Activated T-cell treated with anti-CD3 and anti-CD28 coated beads for 4 hours (primary cell): ENCODE measurements at places on chromosomes 12 and 14.

GRCh38 chr12:9793779-9794395 lies 33.2 kb upstream of the CD69 start:
- DNase-seq, result no peak

GRCh38 chr14:101878211-101878821 lies 86.1 kb upstream of the DYNC1H1 start:
- DNase-seq, result no peak

GRCh38 chr12:68310370-68310769 lies 21.8 kb downstream of the MDM1 start:
- no peak for DNase-seq

DNA sequence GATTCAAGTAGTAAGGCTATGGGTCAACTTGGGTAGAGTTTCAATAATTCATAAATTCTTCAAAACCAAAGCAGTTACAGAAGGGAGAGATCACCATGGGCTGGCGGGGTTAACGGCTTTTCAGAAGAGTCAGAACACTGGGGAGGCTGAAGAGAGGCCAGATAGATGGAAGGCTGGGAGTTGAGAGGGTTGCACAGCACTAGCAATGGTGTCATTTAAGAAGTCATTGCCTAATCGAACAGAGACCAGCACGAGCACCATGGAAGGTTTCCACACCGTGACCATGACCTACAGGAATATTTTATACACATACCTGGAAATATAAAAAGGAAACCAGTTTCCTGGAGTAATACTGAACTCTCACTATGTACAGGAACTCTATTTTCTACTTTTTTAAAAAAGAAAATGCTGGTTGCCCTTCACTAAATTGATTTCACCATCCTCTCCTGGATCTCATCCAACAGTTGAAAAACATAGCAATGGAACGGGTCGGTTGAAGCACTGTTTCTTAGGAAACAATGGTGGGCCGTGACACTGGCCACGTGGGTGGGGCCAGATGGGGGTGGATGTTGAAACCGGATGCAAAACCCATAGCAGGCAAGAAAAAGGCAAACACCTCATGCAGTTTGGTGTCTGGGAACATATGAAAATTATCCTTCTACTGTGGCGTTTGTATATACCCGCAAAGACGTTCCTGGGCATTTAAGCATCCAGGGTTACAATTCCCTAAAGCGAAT lies 38.0 kb upstream of the RIN3 start:
- DNase-seq, result no peak

DNA sequence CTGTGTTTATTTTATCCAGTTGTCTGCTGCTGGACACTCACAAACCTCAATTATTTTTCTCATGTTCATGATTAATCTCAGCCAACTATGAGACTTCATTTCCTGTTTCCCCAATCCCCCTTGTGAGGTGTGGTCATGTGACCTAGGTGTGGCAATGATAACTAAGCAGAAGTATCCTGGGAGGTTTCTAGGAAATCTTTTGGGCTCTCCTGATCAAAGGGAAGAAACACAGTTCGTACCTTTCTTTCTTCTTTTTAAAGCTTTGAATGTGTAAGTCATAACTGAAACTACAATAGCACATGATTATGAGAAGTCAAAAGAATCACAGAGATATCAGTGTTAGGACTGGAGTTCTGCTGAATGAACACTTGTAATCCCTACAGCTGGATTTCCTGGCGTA lies 34.4 kb upstream of the MANSC4 start:
- no peak for DNase-seq

- no peak for DNase-seq
These were observed 8.0 kb upstream of the GPR84 start for GRCh38 chr12:54372113-54372806.

- DNase-seq, result no peak
These were observed 48.4 kb upstream of the LIMA1 start for GRCh38 chr12:50331745-50332144.

DNA sequence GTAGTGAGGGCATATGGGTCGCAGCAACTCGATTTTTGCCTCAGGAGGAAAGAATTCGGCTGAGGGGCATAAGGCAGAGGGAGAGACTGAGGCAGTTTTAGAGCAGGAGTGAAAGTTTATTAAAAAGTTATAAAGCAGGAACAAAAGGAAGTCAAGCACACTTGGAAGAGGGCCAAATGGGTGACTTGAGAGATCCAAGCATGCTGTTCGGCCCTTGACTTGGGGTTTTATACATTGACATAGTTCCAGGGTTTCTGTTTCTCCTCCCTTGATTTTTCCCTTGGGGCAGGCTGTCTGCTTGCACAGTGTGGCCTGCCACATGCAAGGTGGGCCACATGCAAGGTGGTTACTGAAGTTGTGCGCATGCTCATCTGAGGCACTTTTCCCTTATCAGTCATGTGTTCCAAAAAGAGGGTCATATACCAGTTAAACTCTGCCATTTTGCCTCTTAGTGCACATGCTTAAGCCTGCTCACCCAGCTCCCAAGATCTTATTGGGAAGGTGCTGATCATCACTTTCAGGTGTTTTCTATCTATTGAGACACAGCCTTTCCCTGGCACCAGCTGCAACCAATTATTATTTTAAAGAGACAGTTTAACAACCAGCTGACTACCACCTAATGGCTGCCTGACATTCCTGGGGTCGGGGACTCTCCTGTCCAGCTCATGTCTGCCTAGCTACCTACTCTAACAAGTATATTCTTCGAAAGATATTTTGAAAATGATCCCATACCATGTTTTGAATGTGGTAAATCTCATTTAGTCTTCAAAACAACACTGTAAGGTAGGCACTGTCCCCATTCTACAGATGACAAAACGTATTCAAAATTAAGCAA lies 19.9 kb downstream of the PTGER2 start:
- DNase-seq, result no peak

DNA sequence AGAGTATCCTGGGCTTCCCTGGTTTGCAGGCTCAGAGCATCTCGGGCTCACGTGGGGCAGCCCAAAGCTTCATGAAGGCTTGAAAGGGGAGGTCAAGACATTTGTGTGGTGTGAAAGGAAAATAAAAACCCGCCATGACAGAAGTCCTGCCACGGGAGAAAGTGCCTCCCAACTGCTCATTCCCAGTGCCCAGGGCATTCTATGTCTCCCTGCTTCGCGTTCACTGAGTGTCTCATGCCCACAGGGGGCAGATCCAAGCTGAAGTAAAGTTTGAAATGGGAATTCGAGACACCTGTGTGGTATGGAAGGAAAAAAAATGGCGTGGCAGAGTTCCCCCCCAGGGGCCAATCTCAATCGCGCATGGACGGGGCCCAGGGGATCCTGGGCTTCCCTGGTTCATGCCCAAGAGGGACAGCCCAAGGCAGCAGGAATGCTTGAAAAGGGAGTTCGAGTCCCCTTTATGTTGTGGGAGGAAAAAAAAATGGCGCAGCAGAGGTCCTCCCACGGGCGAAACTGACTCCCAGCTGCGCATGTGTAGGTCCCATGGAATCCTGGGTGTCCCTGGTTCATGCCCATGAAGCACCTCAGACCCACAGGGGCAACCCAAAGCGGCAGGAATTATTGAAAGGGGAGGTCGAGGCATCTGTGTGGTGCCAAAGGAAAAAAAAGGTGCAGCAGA lies 576.7 kb downstream of the ALG10 start:
- no peak for DNase-seq

GRCh38 chr12:109329686-109330085 lies 18.0 kb upstream of the MYO1H start:
- no peak for DNase-seq

GRCh38 chr12:98352218-98352811 lies 163.1 kb upstream of the TMPO start:
- no peak for DNase-seq

GRCh38 chr14:33642691-33643244 lies 308.1 kb downstream of the EGLN3 start:
- no peak for DNase-seq

DNA sequence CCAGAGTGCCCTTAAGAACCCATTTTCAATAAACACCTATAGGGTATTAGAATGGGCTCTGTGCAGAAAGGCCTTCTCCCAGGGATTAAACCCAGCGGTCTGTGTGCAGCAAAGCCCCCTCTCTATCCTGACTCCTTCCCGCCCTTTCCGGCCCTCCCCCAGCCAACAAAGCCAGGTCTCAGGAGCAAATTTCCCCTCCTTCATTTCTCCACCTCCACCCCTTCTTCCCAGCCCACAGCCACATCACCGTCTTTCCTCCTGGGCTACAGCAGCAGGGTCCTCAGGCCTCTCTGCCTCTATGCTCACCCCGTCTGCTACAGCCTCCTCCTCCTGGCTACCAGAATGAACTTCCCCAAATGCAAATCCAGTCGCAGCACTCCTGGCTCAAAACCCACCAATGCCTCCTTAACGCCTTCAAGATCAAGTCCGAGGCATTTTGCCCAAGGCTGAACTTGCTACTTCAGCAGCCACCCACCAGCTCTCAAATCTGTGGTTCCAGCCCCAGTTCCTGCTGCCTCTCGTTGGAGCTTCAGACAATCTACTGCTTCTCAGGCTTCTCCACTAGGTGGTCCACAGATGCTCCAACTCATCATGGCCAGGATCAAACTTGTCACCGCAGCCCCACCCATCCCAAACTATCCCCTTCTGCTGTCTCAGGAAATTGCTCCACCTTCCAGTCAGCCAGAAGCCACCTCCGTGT lies 134.8 kb downstream of the BCL11B start:
- no peak for DNase-seq

DNA sequence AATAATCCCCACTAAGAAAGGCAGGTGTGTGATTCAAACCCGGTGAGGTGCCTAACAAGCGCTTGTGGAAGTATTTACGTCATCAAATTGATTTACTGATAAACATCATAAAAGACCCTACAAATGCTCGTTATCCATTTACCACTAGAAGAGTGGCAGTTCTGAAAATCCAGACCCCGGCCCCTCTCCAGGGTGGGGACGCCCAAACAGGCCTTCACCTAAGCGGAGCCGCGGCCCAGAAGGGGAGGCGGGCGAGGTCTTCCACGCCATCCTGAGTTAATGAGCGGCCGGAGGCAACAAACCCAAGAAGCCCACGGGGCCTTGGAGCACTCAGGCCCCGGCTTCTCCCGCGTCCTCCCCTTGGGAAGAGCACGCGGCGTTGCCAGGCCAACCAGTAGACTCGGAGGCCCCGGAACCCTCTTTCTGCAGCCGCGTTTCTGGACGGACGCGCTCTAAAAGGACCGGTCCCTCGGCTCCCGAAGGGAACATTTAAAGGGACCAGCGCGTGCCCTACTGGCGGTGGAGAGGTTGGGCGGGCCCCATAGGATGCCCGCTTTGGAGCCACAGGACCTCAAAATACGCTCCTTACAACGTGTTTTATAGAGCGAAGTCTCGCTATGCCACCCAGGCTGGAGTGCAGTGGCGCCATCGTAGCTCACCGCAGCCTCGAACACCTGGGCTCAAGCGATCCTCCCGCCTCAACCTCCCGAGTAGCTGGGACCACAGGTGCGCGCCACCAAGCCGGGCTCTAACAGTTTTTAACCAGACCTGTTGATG lies 3.5 kb downstream of the PTPN21 start:
- peak; percentile 39 for DNase-seq

- no peak for DNase-seq
These were observed 23.7 kb downstream of the PRPF40B start for GRCh38 chr12:49646871-49647654.

DNA sequence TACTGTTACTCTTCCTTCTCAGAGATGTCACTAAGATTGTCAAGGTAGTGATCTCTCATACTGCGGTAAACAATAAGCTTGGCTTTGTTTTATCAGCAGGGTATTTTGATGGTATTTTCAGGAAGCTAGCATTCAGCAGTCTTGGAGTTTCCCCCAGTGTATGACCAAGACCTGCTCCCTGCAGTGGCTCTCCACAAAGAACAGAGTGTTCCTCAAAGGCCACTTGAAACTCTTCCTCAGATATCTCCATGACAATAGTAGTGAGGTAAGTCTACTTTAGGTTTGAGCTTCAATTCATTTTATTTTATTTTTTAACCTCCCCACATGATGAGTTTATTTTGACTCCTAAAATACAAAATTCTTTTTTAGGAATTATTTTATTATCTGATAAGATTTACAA lies 74.0 kb upstream of the G2E3 start:
- DNase-seq, result no peak

DNA sequence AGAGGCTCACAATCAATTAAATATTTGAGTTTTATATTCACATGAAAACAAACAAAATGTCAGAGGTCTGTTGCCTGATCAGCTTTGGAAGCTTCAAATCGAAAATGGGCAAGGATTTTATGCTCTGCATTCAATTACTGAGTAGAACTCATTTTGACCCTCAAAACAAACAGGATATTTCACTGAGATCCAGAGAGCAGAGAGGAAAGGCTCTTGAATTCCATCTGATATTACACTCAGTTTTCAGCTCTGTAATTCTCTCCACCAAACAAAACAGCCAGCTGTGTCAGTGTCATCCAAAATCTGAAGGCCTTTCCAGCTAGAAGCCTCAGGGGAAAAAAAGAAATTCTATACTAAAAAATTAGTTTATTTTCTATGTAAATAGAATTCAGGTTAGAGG lies 128.6 kb upstream of the FLRT2 start:
- no peak for DNase-seq

- DNase-seq, result no peak
These were observed 11.9 kb downstream of the DGLUCY start for GRCh38 chr14:91125801-91126200.

GRCh38 chr12:3944620-3945019 lies 71.4 kb upstream of the PARP11 start:
- DNase-seq, result no peak

DNA sequence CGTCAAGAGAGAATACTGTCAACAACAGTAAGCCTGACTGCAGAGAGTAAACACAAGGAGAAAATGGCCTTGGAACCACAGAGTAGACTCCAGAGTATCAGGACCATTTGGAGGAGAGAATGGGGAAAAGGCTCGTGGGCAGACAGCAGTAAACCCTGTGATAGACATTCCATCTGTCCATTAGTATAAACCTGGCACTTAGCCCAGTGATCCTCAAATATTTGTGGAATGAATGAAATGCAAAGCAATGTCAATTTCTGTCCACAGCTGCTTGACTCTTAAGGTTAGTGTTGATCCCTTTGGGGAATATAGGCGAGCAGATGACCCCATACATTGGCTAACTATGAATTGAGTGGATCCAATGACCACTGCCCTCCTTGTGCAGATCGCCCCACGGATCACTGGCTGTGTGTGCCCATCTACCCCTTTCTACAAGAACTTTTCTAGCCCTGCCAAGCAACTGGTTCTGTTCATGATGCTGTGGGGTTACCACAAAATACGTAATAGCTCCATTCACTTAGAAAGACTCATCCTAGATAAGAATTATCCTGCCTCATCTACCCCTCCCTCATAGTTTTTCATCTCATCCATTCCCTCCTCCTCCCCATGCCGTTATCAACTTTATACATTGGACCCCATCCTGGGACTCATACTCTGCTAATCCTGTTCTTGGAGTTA lies 846.8 kb downstream of the NRXN3 start:
- DNase-seq, result no peak
